Inflammatory macrophage treated with lipopolysaccharide for 4 hours (primary cell): ENCODE measurements at places on chromosomes 3 and 15.

GRCh38 chr3:40387001-40387894, at the start of gene ENTPD3:
Gene ENTPD3 (plus strand): TSS chr3:40387184. CDS start chr3:40388058, 874 bp downstream.
- no peak for DNase-seq

DNA sequence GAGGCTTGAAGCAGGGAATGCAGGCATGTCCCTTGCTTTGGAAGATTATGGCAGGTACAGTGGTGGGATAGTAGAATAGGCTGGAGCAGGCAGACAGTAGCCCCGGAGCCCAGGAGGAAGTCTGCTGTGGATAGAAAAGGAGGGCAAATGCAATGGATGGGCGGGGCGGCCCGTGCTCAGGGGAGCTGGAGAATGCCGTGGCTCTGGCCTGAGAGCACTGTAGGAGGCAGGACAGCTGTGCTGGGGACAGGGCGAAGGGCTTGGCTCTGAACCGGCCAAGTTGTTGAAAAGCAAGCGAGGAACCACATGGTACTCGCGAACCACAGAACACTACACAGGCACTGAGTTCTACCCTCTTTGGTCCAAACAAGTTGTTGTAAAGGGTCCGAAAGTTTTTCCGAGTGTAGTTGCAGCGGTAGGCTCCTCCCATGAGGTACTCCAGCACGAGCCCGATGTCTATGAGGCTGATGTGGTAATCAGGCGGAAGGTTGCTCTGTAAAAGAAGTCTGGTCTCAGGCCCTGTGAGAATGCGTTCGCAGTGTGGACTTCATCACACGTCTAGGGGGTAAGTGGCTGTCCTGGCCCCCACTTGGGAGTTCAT, 54.7 kb downstream of the TRPM1 start:
- no peak for DNase-seq

DNA sequence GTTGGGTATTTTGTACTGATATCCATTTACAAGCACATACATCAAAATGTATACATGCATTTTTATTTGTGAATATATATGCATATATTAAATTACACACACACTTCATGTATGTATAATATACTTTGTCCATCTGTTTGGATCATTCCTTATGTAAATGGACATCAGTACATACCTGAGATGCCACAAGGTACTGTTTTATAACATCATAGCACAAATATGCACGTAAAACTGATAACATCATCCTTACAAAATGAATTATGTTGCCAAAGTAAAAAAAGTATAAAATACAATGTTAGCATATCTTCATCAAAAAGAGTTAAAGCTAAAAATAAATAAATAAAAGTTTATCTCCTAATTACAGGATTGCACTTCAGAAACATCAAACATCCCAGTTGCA, 634.8 kb upstream of the UBE2E2 start:
- DNase-seq, result no peak

DNA sequence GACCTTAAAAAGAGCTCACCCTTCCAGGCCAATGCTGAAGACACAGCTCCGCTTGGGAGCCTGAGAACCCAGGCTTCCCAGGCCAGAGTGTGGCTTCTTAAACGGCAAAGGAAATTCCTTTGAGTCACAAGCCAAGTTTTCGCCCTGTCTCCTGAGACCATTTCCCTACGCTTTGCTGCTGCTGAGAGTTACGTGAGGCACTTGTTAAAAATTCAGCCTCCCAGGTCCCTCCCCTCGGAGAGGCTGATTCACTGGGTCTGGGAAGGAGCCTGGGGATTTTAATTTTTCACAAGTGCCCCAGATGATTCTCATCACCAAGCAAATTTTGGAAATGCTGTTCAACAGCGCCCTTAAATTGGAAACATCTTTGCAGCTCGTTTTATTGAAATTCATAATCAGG, 25.5 kb downstream of the RLBP1 start:
- no peak for DNase-seq

DNA sequence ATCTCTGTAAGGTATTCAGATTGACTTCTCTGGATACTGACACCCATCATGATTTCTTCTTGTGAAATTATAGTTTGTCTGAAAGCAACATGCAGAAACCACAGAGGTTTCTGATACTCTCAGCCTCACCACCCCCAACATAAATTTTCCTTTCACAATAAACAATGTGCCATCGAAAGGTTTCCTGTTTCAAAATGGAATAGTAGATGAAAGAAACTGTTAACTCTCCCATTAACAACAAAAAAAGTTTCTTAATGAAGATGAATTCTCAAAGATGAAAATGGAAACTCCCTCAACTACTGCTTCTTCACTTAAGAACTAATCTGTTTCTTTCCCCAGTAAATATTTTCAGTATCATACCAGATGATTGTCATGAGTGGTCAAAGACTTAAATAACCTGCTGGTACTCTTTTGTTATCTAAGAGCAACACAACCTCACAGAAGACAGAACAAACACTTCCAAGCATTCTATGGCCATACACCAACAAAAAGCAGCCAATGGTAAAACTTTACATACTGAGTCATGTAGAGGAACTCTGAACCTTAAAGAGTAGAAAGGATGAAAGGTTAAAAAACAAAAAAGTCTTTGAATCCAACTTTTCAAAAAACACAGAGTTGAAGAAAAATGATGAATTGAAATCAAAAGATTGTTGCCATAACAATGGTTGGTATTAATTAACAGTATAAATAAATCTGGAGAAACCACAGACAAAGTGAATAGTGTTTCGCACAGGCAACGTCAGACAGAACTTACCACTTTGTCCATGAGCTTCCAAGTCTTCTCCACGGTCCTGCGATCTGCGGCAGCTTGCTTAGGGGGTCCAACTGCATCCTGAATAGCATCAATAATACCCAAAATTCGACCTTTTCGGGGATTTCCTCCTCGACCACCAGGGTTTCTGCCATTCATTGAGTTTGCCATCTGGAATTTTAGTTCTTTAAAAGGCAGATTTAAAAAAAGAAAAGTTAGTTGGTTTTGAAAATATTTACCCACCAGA, 1.9 kb downstream of the CBLB start:
- peak; percentile 61 for DNase-seq

- DNase-seq, result no peak
Measured at GRCh38 chr15:96304839-96305238, 25.7 kb upstream of the NR2F2 start.

DNA sequence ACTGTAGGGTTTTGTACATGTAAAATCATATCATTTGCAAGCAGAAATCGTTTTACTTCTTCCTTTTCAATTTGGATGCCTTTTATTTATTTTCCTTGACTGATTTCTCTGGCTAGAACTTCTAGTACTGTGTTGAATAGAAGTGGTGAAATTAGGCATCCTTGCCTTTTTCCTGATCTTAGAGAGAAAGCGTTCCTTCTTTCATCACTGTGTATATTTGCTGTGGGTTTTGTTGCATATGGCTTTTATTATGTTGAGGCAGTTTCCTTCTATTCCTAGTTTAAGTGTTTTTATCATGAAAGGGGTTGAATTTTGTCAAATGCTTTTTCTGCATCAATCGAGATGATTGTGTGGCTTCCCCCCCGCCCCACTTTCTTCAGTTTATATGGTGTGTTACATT, 140.9 kb downstream of the ATG7 start:
- DNase-seq, result no peak

DNA sequence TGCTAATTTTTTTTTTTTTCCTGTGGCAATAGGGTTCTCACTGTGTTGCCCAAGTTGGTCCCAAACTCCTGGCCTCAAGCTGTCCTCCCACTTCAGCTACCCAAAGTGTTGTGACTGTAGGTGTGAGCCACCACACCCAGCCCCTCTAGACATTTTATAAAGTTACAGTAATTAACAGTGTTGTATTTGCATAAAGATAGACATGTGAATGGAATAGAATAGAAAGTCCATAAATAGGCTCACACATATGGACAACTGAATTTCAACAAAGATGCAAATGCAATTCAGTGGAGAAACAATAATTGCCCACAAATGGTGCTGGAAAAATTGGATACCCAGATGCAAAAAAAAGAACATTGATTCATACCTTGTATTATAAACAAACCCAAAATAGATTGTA, 39.9 kb downstream of the PLS1 start:
- no peak for DNase-seq

DNA sequence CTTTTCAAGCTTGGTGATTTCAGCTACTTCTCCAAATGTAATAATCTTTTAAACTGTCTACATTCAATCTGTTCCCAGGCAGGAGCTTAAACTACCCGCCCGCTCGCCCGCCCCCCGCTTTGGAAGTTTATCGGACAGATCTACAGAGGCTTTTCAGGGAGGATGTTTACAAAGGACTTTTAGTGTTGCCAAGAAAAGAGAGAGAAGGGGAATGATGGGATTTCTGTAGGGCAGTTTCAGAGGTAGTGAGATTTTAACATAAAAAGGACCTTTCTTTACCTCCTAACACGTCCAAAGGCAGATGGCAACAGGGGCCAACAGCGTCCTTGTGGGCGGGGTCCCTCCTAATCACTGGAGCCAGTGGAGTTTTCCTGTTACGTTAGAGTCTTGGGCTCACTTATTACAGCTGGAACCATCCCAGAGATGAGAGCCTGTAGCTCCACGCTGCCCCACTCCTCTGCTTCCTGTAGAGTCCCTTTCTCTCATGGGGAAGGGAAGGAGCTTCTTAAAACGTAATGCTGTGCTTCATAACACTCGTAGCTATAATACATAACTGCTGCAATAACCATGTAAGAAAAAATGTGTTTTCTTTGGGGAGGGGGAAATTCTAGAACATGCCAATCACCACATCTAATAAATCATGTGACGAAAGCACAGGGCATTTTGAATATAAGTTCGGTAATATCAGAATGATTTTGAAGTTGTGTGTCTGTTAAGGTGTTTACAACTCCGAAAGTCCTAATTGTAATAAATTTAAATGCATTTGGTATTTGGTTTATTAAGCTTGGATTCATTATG, 30.9 kb downstream of the HES1 start:
- no peak for DNase-seq

GRCh38 chr3:132231633-132232032, 85.6 kb upstream of the ACP3 start:
- DNase-seq, result no peak

DNA sequence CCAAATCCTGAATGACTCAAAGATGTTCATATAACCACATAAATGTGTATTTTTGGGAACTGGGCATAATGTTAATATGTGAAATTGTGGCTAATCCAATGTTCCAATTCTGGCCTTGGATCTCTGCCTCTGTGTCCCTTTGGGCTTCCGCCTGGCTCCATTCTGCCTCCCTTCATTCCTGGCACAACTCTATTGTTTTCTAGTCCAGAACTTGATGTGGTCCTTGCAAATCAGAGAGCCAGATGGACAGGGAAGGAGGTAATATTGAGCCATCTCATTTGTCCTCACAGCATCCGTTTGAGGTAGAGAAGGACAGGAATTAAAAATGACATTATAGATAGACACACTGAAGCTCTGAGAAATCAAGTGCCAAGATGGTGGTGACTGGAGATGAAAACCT, 355.7 kb upstream of the TBL1XR1 start:
- DNase-seq, result no peak

- no peak for DNase-seq
Measured at GRCh38 chr3:29720665-29721064, 439.8 kb downstream of the RBMS3 start.

- DNase-seq, result no peak
Measured at GRCh38 chr15:65884511-65884910, 15.2 kb downstream of the RAB11A start.

- no peak for DNase-seq
Measured at GRCh38 chr3:3792391-3792790, 6.8 kb upstream of the LRRN1 start.
